ENCODE measurements at places on chromosomes 12 and 14.

GRCh38 chr12:128968668-128969067 is 115.4 kb downstream of the GLT1D1 start:
- no peak for DNase-seq

GRCh38 chr14:104155513-104155912 is 17.1 kb downstream of the KIF26A start:
- DNase-seq, result no peak

DNA sequence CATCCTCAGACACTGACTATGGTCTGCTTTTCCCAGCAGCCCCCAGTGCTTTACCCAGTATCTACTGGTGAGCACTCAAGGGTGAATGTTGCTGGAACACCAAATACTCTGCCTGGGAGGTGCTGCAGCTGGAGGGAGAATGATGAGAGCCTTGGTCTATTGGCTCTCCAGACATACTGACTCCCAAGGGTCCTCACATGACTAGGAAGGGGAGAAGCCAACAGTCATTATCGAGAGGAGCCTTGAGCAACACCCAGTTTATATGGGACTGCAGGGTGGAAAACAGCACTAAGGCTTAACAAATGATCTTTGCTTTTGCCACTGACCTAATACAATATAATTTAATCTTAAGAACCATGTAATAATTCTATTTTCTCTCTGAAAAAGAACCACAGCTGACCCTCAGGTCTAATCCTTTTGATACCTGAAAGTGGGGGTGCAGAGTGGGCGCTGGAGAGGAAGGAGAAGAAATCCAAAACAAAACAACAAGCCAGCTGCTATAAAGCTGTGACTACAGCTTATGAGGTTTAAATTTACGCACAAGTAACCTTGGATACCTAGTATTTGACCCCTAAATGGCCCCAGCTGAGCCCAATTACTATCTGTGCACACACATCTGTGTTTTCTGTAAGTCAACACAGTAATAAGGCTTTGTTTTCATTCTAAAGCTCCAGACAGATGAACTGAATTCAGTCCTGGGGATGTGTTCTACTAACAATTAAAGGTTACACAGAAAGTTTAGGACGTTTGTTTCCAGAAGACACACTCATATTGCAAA is 107.8 kb upstream of the GRIP1 start:
- DNase-seq, result no peak

DNA sequence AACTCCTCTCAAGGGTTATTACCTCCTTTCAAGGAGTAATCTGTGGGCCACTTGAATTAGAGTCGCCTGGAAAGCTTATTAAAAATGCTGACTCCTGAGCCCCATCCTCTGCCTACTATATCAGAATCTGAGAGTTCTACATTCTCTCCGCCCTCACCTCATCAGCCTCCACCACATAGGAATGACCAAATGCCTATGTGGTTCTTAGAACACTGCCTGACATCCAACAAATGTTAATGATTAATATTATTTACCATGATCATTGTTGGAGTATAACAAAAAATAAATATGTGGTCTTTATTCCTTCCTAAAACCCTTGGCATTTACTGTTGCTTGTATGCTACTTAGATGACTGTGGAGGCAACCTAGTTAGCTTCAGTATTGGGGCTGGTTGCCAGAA is 91.9 kb downstream of the BBS10 start:
- no peak for DNase-seq

GRCh38 chr12:91133871-91134270 is 22.6 kb upstream of the LUM start:
- DNase-seq, result no peak

DNA sequence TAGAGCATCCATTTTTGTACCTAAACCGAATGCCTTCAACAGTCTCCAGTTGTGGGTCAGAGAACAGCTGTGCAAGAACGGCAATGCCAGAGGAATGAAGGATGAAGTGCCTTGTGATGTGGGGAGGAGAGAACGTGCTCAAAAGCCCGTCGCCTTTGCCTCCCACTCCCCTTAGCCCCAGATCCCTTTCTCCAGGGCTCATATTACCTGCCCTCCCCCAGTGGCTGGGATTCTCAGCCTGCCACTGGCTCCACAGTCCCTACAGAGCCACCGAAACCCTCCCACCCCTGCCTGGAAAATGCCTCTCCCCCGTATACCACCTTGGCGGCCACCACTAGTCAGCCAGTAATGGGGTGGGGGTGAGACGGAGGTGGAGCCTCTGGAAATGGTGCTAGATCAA is 158.5 kb downstream of the ZFP36L1 start:
- no peak for DNase-seq

GRCh38 chr12:57717846-57718640 is 20.5 kb downstream of the AGAP2 start:
- no peak for DNase-seq

GRCh38 chr12:94208622-94208966 is 60.2 kb downstream of the PLXNC1 start:
- DNase-seq, result no peak

GRCh38 chr12:50192908-50193307 is 25.7 kb upstream of the CERS5 start:
- no peak for DNase-seq

GRCh38 chr12:123986374-123986965 is 13.5 kb downstream of the ZNF664 start:
- no peak for DNase-seq

DNA sequence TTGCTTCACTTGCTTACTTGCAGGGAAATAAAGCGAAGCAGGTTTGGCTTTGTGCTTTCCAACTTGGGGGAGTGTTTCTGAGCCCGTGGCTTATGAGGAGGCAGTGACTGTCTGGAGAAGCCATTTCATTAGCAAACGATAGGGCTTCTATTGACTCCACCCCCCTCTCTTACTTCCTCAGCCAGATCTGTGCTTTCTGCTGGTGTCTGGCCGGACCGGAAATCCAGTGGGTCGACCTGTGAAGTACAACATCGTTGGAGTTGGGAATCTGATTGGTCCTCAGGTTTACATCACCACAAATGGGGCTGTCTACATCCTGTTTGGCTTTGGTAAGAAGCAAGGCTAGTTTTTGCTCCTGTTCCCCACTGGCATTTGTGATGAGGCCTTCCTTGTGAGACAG is 22.3 kb downstream of the FAM234B start:
- no peak for DNase-seq

DNA sequence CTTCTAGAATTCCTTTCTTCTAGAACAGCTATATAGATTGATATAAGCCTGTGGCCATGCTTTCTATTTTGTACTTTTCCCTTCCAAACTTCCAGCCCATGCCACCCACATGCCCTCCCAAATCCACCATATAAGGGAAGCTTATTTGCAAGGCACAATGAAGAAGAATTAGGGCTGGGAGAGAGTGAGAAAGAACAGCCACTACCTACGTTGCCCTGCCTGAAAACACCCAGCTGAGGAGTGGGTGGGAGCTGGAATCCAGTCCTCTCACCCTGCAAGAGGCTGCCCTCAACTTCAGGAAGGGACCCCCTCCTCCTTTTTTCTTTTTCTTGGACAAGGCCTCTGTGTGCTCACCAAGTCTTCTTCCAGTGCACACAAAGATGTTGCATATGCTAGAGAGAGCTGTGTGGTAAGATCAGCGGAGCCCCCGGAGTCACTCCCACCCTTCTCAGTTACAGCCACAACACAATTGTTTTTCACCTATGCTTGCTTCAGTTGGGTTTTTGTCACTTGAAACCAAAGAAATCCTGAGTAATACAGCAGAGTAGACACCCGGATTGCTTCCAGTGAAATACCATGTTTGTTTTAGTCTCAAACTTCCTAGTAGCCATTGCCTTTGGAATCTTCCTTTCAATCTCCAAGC is 38.8 kb downstream of the CDKL1 start:
- DNase-seq, result no peak

DNA sequence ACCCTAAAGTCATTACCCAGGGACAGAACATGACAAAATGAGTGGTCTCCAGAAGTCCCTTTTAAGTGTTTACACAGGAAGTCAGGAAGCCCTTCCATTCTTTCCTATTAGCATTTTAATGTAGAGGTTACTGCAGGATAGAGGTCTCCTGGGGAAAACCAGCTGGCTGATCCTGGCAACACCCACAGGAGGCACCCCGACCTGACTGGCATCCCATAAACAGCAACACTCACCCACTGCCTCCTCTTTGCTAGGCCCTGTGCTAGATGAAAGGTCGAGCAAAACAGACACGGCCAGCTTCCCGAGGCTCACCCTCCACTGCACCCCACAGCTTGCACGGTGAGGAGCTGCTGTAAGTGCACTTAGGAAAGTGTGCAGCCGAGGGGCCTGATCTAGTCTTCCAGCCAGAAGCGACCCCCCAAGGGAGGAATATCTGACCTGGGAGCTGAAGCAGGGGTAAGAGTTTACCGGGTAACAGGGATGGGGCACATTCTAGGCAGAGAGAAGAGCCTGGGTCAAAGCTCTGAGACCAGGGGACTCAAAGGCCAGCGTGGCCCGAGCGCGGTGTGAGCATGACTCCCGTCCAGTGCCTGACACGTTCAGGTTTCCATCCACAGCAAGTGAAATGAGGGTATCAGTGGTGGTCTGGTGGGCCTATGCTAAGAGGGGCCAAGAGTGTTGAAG is 9.0 kb downstream of the DAZAP2 start:
- no peak for DNase-seq

- DNase-seq, result no peak
These were observed 47.8 kb downstream of the TESPA1 start for GRCh38 chr12:54936736-54937135.

DNA sequence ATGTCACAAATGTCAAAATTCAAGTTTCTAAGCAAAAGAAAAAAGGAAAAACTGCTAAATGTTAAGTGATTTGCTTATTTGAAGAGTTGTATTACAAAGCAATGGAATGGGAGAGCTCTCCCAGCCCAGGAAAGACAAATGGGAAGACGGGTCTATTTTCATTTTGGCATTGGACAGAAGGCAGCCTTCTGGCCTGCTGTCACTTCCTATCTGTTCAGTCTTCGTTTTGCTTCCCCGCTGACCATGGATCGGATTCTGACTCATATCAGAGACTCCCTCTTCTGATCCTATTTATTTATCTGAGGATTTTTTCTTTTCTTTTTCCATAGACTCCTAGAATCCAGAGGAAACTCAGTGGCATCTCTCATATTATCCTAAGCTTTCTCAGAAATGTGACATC is 634.9 kb downstream of the DIO2 start:
- no peak for DNase-seq

DNA sequence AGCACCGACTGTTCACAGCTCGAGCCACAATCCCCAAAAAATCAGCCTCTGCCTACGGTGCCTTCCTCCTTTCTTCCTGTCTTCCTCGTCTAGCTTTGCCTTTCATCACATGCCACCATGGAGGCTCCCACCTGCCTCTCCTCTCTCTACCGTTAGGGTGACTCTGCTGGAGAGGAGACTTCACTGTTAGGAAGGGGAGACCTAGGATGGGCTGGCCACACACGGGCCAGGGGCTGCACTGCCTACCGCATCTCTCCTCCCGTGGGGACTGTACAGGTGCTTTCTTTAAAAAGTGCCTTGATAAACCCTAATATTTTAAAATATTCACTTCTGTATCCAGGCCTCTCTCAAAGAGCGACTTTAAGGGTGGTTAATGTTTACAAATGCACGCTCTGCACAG is 1104.7 kb downstream of the BCL11B start:
- no peak for DNase-seq

- no peak for DNase-seq
These were observed 493.8 kb downstream of the NPAS3 start for GRCh38 chr14:33432407-33433023.

GRCh38 chr12:12539028-12539810 is 23.4 kb downstream of the DUSP16 start:
- DNase-seq, result no peak

DNA sequence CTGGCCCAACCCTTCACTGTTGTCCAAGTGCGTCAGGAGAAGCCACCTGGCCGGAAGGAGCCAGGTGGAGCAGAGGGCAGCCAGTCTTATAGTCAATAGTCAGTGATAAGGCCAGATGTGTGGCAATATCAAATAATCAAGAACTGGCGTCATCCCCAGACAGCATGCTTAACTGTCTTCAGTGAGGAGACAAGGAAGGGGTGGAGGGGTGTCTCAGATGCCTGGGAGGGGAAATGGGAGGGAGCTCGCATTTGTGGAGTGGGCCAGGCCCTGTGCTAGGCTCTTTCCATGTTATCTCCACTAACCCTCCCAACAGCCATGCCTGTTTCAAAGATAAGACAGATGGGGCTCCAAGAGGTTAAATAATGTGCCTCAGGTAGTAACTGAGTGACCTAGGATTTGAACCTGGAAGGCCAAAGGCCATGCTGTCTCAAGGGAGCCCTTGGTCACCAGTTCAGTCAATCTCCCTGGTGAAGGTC is 48.9 kb upstream of the FOS start:
- DNase-seq, result no peak

DNA sequence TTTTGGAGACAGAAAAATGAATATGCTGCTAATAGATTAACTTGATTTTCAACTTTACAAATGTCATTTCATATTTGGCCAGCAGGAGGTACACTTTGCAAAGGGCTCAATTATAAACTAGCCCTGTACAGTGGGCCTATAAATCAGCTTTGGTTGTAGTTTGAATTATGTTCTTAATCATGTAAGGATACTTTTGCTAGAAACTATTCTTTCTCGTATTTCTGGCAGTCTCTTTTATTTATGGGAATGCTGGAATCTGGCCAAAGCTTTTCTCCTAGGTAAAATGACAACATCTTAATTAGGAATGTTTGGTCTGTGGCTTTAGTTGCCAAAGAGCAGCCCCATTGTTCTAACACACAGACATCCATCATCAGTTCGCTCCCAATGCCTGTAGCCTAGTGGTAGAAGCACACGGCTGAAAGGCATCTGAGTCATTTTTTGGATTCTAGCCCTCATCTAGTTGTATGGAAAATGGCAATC is 1322.3 kb upstream of the SEL1L start:
- no peak for DNase-seq

DNA sequence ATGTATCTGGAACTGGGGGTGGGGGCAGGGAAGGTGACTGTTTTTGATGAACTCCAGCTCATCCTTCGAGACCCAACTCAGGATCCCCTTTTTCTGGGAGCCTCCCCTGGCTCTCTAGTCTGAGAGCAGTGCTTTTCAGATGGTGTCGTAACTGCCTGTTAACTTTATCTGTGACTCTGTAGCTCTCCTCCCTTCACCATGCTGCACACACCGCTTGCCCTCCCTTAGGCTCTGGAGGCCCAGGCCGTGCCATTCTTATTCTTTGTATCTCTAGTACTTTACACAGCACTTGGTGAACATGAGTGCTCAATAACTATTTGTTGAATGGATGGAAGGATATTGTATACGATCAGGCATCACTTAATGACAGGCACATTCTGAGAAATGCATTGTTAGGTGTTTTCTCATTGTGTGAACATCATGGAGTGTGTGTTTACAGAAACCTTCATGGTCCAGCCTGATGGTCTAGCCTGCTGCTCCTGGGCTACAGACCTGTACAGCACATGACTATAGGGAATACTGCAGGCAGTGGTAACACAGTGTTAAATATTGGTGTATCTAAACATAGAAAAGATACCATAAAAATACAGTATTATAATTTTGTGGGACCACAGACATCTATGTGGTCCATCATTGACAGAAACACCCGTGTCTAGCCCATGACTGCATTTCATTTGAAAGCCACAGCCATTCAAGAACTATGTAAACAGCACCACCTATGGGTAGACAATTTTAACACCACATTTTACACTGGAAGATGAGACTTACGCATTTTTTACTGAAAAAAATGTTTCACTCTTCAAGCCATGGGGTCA is 91.8 kb downstream of the EML1 start:
- DNase-seq, result no peak
